ENCODE measurements at places on chromosomes 7 and 10.

- no peak for DNase-seq
Measured at GRCh38 chr7:1889556-1890181, 219.6 kb downstream of the ELFN1 start.

GRCh38 chr10:130025326-130025725 lies 61.3 kb upstream of the EBF3 start:
- no peak for DNase-seq

GRCh38 chr7:27704422-27705199 lies 35.4 kb upstream of the TAX1BP1 start:
- DNase-seq: no peak

- DNase-seq: no peak
Measured at GRCh38 chr10:77889277-77889903, 37.2 kb downstream of the DLG5 start.

- DNase-seq: no peak
Measured at GRCh38 chr7:156480671-156481070, 159.9 kb upstream of the RNF32 start.

DNA sequence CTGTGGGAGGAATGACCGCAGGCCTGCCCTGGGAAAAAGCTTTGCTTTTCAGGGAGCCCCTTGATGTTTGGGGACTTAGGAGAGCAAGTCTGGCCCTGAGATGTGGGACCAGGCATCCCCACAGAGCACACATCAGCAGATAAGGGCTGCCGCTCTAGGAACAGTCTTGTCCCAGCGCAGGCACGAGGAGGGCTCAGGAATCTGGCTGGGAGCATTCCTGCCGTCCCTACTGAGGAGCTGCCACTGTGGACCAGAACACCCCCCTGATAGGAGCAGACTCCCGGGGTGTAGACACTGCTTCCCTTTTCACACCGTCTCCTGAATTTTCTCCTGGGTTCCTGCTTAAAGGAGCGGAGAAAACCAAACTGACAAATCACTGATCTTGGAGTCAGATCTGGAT lies 232.3 kb downstream of the CUX1 start:
- DNase-seq: no peak

- DNase-seq: no peak
Measured at GRCh38 chr10:44344727-44345126, 40.2 kb downstream of the CXCL12 start.

GRCh38 chr7:816751-817671 lies 15.3 kb upstream of the SUN1 start:
- no peak for DNase-seq

DNA sequence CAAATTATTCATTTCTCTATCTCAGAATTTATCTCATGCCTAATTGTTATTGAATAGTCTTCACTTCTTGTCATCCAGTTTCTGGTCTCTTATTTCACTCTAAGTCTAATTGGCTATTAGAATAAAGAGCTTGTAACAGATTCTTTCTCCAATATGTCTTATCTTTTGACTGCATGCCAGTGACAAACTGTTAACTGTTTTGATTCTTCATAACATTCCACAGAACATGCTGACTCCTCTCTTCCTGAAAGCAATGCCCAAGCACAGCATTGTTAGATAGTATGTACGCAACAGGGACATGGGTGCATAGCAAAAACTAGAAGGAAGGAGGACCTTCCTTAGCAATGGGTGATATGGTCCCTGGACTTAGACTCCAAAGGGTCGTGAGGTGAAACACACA lies 65.4 kb downstream of the TRUB1 start:
- no peak for DNase-seq

DNA sequence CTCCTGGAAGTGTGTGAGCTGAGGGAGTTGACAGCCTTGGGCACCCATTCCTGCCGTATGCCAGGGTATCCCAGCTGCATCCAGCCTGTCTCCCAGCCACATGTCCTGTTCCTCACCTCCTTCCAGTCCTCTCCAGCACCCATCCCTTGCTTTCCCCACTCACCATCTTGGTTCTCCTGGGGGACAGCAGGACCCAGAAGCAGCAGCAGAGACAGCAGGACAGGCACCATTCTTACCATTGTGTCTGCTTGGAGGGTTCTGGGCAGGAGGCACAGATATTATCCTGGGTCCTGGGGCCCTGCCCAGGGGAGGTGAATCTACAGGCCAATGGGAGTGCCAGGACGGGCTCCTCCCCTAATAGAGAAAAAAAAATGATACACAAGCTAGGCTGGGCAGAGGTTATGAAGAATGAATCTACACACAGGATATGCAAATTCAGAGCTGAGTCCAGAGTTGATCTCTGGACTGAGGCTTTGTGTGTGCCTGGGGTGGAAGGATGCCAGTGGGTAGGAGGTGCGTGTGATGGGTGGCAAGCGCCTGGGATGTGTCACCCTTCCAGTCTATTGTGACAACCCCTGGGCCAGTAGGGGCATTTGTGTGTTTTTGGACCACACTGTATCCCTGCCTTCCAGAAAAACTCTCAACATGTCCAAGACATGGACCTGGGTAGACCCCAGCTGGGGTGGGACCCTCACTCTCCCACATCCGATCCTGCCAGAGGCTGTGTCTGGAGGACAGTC lies at the start of gene AZGP1:
AZGP1 (minus strand) TSS at position 250 of the 740 bp plus-strand sequence; CDS start at position 239, 11 bp downstream.
- DNase-seq: no peak

- DNase-seq: no peak
Measured at GRCh38 chr7:80967917-80968297, 49.1 kb upstream of the SEMA3C start.

- no peak for DNase-seq
Measured at GRCh38 chr10:79303631-79304478, 43.4 kb upstream of the PPIF start.

GRCh38 chr7:8284606-8285005 lies 22.6 kb upstream of the ICA1 start:
- DNase-seq: no peak

GRCh38 chr7:98135984-98136383 lies 29.3 kb downstream of the LMTK2 start:
- DNase-seq: no peak

- no peak for DNase-seq
Measured at GRCh38 chr7:16494551-16494950, 29.0 kb upstream of the SOSTDC1 start.
